Dermis blood vessel endothelial cell (primary cell): ENCODE measurements at places on chromosomes 4 and X.

GRCh38 chr4:161329852-161330251 lies 833.9 kb downstream of the FSTL5 start:
- no peak for DNase-seq

- no peak for DNase-seq
These were observed 165.1 kb downstream of the TSPAN5 start for GRCh38 chr4:98493296-98493695.

DNA sequence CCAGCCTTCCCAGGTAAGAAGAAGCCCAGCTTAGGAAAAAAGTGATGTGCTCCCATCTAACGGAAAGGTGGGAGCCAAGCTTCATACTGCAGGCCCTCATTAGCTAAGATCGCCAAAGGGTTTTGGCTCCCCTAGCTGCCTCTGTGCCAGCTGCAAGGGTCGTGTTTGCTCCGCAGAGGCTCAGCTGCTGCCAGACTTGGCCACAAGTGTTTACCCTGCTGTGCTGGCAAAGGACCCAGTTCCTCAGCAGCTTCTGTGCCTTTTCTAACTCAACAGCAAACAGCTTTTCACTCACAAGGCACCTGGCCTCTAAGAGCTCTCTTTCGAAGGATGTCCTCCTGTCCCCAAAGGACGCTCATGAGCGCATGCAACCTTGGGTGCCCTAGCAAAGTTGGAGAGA lies 12.2 kb upstream of the VMA21 start:
- no peak for DNase-seq

DNA sequence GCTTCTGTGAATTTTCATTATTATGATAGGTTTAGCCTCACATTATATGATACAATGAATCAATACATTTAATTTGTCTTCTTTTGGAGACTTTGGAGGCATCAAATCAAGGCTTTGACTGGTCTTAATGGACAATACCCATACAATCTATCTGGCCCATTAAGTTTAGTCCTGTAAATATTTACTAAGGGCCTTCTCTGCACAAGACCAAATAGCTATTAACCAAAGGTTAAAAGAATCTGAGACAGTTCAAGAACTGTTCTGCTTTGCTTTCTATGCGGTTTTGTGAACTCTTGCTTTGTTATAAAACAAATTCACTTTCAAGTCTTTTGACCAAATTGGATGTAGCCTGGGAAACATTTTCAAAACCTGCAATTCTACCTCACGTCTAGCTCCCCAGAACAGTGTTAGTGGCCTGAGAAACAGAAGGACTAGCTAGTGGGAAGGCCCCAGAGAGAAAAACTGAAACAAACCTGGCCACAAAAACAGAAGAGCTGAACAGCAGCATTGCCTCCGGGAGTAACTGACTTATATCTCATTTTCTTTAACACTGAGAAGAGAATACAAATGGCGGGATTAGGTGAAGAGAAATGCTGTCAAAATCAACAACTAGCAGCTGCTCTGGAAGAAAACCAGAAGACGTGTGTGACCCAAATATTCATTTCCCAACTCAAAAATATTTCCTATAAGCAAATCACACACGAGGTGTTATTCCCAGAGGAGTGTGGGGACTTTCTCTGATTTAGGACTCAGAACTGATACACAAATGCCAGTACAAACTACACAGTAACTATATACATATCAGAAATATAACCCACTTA lies 548 bp downstream of the TLR1 start:
- DNase-seq, result no peak

DNA sequence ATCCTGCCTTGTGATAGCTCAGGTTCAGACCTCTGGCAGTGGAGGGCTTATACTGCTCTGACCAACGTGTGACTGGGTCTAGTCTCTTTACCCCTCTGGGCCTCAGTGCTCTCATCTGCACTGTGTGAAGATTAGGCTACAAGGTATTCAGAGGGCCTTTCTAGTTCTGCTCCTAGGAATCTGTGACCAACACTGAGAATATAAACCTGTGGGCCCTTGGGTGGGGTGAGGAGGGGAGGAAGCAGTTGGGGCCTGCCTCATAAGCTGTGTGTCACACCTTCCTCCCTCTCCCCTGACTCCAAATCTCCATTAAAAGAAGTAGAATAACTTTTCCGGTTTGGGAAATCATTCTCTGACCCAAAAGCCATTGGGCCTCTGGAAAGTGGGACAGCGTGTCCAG lies 66.3 kb upstream of the MSN start:
- no peak for DNase-seq

GRCh38 chrX:103687073-103687695 lies 685 bp upstream of the MORF4L2 start:
- peak; percentile 85 for DNase-seq

DNA sequence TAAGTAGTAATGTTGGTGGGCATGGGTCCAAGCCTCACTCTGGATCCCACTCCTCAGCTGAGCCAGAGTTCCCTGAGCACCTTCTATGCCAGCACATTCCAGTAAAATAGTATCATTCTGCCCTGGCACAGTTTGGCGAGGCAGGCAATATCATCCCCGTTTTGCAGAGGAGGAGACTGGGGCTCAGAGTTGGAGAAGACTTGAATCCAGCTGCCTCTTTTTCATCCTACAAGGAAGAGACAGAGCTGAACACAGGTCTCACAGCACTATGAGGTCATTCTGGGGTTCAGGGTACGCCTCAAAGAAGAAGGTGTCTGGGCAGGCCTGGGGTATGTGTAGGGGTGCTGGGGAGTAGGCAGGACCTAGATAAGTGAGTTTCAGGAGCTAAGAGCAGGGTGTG lies 103.9 kb upstream of the STX18 start:
- DNase-seq, result no peak

- no peak for DNase-seq
These were observed 80.6 kb downstream of the HMGB2 start for GRCh38 chr4:173253561-173253960.

DNA sequence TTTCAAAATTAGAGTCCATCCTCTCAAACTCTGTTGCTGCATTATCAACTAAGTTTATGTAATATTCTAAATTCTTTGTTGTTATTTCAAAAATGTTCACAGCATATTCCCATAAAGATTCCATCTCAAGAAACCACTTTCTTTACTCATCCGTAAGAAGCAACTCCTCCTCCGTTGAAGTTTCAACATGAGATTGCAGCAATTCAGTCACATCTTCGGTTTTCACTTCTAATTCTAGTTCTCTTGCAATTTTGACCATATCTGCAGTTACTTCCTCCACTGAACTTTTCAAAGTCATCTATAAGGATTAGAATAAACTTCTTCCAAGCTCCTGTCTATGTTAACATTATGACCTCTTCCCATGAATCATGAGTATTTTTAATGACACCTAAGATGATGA lies 216.6 kb upstream of the SLC7A11 start:
- no peak for DNase-seq

DNA sequence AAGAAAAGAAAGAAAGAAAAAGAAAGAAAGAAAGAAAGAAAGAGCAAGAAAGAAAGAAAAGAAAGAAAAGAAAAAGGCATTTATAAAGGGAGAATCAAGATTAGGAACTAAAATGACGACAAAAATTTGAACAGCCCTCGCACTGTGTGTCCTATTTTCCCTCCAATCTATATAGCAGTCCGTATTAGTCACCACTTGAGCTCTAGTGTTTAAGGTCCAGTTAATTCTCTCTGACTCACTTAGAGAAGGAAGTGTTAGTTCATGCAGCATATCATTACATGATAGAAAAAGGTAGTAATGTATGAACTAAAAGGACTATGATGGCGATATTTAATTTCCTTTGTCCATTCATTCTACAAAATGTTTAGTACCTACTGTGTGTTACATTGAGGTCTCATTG lies 122.7 kb downstream of the CBLL2 start:
- peak; percentile 63 for DNase-seq

- peak; percentile 12 for DNase-seq
These were observed 76.6 kb downstream of the INTS12 start for GRCh38 chr4:105631818-105632400.

GRCh38 chr4:126753592-126753991 lies 879.2 kb upstream of the INTU start:
- DNase-seq, result no peak

DNA sequence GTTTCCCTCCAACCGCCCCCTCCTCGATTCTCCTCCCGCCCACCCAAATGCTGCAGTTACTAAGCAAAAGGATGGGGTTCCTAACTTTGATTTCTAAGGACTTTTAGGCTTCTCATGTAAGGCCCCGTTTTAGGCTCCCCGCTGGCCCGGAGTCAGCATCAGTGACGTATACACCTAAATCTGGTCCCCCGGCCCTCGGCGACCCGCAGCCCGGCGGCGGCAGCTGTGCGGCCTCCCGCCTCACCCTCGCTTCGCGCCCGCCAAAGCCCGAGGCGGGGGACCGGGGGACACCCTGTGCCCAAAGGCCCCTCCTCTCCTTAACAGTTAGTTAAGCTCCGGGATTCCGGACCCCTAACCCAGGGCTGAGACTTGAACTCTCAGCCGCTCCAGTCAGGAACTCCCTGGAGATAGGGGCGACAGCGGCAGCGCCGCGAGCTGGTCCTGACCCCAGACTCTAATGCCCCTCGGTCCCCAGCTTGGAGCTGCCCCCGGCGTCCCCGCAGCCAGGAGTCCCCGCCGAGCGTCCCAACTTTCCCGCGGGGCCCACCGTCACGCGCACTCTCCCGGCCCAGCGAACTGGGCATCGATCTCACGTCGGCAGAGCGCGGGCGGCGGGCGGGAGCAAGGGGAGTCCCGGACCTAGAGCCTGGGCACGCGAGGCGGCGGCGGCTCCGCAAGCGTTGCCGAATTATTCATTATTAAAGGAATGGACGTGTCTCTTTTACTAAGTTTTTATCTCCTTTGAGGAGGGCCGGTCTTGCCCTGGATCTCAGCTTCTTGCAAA lies 1.5 kb upstream of the NR3C2 start:
- DNase-seq, result peak; percentile 61
